ENCODE measurements at places on chromosomes 4 and X. TPM values are rescaled to one million over a fixed set of nuclear protein-coding genes. Genes with fewer than 3 reads are reported as not detected.

DNA sequence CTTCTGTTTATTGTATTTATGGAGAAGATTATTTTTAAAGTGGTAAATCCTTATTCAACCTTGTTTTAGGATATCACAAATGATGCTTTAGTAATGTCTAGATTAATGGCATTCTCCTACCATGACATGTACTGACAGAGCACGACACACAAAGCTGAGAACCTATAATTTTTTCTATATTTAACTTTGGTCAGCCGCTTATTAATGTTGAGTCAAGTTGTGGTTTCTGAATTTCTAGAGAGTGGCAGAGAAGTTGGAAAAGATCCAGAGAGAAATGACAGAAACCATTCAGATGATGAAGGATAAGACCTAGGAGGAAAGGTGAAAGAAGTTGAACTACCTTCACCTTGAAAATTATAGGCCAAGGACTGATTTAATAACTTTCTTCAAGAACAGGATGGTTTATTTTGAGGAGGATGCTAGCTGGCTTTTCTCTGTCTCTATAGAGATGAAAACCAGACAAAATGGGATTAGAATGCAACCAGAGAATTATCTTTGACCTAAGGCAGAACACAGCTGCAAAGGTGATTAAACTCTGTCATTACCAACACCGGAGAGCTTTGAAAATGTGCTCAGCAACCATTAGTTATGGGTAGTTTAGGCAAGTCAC is 62.6 kb upstream of the TSPAN5 start:
- peak; percentile 8 for DNase-seq

GRCh38 chrX:15214588-15214987 is 55.3 kb downstream of the ASB9 start:
- no peak for DNase-seq

- no peak for DNase-seq
Observed at GRCh38 chrX:107566604-107567262, 61.6 kb upstream of the PRPS1 start.

- no peak for DNase-seq
Observed at GRCh38 chrX:155959018-155959587, 38.4 kb upstream of the IL9R start.

DNA sequence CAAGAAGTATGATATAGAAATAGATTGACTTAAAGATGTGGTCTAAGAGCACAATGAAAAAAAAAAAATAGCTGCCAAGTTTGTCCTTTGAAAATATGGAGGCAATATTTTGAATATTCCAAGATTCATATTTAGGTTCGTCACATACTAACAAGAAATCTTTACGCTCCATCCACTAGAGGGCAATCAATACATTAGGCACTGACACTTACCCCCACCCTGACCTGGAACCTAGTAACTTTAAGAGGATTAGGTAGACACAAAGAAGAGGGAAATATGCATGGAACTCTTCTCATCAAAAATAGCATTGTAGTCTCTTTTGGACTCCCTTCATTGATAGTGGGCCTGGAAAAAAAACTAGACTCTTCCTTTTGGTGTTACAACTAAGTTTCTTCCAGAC is 1108.1 kb downstream of the PCDH19 start:
- DNase-seq: no peak

CTAG2 gene
- total RNA-seq: not detected

DNA sequence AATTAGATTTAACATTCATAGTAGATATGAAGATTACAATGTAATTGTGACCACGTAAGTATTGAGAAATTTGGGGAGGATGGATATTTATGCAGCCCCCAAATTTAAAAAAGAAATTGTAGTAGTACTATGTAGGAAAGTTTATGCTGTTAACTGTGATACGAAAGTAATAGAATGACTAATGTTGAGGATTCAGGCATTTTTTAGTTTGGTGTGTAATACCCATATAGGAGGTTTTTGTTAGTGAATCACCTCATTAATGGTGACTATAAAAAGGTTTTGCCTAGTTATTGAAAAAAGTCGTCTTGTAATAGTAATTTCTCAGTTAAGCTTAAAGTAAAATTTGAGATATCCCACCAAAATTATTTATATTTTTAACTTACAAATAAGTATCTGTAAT is 67.2 kb downstream of the SMARCAD1 start:
- no peak for DNase-seq

DNA sequence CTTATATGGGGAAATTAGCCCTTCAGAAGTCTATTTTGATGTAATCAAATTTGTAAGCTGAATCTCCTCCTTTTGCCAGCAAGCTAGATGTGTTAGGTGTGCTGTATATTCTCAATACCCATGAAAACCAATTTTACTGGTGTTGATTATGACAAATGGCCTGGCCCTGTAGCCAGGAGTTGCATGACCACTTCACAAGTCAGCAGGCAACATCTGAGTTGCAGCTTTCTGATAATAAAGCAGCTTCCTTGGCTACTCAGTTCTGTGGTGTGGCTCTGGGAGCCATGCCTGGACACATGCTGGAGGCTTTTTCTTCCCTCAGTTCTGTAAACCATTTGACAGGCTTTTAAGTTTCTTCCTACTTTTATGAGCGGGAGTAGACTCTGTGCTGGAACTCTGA is 154.1 kb upstream of the CXCL13 start:
- no peak for DNase-seq

REELD1 gene
- not detected for total RNA-seq

CRLF2 gene
- 1.3 TPM for total RNA-seq

- DNase-seq: no peak
Observed at GRCh38 chrX:45233531-45233930, 32.9 kb upstream of the DIPK2B start.

GRCh38 chr4:125762537-125762936 is 447.8 kb downstream of the FAT4 start:
- DNase-seq: no peak

- no peak for DNase-seq
Observed at GRCh38 chr4:47010912-47011446, 17.6 kb upstream of the GABRA4 start.

DNA sequence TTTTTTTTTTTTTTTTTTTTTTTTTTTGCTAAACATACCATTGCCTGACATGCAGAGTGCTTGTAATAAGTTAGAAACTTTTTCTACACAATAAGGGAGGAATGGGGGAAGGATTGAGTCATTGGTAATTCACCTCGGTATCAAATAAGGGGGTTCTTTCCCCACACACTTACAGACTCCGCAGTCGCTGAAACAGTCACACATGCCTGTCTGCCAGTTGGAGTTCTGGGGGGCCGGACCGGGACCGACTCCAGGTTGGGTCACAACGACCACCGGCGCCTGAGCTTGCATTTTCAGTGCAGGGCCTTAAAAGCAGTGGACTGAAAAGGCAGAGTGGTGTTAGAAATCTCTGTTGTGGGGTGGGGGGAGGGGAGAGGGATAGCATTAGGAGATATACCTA is 6.9 kb downstream of the PLAC8 start:
- no peak for DNase-seq

DNA sequence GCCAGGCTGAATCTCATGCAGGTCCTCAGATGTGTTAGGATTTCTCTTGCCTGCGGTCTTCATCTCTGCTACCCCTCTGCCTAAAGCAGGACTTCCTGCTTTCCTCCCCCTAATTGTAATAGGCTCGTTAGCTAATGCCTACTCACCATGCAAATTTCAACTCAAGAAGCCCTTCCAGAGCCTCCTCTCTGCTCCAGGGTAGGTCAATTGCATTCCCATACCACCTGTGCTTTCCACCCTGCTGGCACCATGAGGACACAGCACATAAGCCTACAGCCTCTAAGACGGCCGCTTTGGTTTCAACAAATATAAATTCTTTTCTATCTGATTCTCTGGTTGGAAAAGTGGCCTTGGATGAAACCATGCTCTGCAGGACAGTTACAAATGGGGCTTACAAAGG is 93.9 kb downstream of the QDPR start:
- DNase-seq: no peak

IL2RG gene
- 6.3 TPM for total RNA-seq

DNA sequence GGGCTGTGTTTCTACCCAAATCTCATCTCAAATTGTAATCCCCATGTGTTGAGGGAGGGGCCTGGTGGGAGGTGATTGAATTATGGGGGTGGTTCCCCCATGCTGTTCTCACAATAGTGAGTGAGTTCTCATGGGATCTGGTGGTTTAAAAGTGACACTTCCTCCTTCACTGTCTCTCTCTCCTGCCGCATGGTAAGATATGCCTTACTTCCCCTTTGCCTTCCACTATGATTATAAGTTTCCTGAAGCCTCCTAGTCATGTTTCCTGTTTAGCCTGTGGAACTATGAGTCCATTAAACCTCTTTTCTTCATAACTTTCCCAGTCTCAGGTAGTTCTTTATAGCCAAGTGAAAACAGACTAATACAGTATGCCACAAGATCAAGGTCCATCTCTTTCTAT is 70.0 kb upstream of the MSX1 start:
- no peak for DNase-seq

GRCh38 chrX:31420711-31421151 is 348.9 kb upstream of the FTHL17 start:
- DNase-seq: no peak

GRCh38 chr4:134906404-134907023 is 704.9 kb upstream of the PABPC4L start:
- DNase-seq: no peak

DNA sequence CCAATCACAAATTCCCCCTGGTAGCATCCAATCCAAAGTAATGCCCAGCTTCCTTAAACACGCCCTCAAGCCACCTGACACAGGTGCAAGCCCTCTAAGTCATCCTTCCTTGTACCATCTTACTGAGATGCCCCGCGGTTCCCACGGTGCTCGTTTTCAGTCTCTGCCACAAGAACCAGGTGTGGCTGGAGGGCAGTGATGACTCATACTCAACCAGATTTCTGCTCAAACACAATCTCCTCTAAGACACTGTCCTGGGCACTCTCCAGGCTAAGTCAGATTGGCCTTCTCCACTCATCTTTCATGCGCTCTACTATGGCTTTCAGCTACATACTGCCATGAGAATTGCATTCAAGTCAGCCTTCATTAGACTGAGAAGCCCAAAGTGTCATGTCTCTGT is 3.5 kb downstream of the SH3KBP1 start:
- DNase-seq: no peak

ZFP42 gene
- total RNA-seq: not detected

ATP1B4 gene
- total RNA-seq: not detected

NPNT gene
- total RNA-seq: 87.0 TPM

- peak; percentile 29 for DNase-seq
Observed at GRCh38 chrX:150238632-150239382, 124.3 kb upstream of the MAMLD1 start.
